ENCODE measurements at places on chromosomes 11 and 22.

DNA sequence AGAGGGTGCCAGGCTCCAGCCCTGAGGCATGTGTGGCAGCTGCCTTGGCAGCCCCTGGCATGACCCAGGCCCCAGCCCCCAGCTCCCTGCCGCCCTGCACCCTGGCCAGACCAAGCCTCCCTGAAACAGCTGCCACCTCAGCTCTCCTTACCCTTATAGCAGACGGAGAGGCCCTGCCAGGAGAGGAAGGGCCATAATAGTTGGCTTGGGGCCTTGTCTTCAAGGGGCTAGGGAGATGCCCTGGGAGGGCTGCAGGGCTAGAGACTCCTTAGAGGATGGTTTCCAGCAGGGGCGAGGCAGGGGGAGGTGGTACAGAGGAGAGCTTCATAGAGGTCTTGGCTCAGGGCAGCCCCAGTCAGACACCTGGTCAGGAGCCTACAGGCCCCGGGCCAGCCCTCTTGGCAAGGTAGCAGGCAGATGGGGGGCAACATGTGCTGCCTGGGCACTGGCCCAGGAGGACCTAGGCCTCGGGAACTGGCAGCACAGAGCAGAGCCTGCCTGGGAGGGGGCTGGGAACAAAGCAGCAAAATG, 13.0 kb downstream of the SMTN start:
- DNase-seq = peak; percentile 86

GRCh38 chr22:17588606-17589005, 25.3 kb downstream of the SLC25A18 start:
- no peak for DNase-seq

GRCh38 chr11:69013009-69013951, at the start of gene MRGPRF:
Gene MRGPRF, minus strand, starts transcription at chr11:69013246. Its CDS starts 3,345 bp downstream, at chr11:69009901.
- peak; percentile 33 for DNase-seq

- no peak for DNase-seq
Measured at GRCh38 chr22:31449506-31449905, 40.1 kb downstream of the EIF4ENIF1 start.

GRCh38 chr11:83035070-83035854, 36.4 kb downstream of the RAB30 start:
- no peak for DNase-seq

DNA sequence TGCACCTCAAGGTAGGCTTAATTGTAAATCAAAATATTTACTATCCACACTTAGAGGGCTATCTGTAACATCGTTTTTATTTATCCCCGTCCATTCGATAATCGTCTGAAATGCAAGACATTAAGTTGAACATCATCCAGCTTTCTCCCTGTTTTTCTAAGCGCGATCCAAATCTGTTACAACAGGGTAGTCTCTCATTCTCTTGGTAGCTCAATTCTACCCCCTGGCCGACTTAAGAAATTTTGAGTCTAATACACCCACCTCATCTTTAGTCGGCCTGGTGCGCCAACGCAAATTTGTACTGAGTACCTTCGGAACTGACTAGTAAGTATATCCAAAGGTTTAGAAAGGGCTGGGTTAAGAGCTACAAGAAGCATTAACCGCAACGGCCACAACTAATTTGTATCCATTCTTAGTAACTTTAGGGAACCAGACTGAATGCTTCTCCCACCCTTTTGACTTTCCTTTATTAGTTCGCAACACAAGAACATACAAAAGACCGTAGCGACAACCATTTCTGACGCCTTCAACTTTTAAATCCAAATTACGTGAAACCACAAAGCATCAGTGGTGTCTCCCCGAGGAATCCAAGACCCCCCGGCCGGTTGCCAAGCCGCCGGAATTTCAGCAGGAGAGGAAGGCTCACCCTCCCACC, 1.0 kb upstream of the ZNF143 start:
- peak; percentile 52 for DNase-seq

DNA sequence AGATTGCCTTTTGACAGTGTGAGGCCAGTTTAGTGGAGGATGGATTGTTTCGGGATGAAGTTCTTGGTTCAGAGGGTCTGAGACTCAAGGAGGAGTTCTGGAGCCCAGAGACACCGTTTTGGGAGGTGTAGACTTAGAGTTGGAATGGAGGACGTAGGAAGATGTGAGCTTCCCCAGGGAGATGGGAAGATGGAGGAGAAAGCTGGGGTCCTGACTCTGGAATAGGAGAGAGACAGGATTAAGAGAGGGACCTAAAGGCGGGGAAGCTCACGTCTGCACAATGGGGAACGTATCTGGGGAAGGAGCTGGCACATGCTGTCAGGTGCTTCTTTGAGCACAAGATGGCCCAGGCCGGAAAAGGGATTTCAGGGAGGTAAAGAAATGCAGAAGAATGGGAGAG, 71.3 kb upstream of the CLDN5 start:
- no peak for DNase-seq

DNA sequence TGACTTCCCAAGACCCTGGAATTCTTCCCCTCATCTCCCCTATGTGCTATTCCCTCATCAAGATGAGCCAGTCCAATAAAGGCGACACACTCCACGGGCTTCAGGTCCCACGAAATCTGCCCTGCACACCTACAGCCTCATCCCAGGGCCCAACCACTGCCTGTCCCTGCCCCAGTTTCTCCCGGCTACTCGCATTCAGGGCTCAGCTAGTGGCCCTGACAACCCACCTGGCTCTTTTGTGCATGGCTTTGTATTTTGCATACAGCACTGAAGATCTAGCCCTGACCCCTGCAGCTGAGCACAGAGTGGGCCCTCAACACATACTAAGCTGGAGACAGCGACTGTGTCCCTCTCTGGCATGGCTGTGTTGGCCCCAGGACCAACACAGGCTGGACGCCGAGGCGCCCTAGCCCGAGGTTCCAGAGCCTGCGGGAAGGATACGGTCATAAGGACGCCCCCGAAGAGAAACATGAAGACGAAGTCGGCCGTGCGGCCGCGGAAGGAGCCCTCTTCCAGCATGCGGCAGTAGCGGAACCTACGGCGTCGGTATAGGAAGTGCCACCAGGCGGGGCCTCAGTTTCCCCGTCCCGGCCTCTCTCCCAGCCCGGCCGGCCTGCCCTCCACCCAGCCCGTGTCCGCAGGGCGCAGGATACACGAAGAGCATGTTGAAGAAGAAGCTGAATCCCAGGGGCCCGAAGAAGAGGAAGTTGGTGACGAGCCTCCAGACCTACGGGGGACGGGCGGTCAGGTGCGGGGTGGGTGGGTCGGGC, 710 bp downstream of the DERL3 start:
- DNase-seq = no peak

- DNase-seq = no peak
Measured at GRCh38 chr11:124329787-124330478, 9.9 kb upstream of the OR8D2 start.

DNA sequence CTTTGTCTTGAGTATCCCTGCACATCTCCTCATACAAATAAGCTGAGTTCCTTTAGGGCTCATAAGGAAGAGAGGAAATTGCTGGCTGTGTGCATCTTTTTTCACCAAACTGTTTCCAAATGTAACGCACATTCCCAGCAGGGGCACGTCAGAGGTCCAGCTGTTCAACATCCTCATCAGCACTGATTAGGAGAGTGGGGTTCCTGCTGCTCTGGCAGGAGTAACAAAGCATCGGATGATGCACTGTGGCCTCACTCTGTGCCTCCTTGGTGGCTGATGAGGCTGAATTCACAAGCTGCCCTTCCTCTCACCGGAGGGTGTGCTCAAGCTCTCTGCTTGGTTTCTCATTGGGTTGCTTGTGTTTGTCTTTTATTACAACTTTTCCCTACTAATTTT, 35.5 kb upstream of the SLC25A1 start:
- no peak for DNase-seq

GRCh38 chr22:26648528-26649388, 8.6 kb upstream of the MIAT start:
- DNase-seq = peak; percentile 85

- DNase-seq = peak; percentile 97
Measured at GRCh38 chr11:117668321-117668751, 128.7 kb downstream of the DSCAML1 start.

DNA sequence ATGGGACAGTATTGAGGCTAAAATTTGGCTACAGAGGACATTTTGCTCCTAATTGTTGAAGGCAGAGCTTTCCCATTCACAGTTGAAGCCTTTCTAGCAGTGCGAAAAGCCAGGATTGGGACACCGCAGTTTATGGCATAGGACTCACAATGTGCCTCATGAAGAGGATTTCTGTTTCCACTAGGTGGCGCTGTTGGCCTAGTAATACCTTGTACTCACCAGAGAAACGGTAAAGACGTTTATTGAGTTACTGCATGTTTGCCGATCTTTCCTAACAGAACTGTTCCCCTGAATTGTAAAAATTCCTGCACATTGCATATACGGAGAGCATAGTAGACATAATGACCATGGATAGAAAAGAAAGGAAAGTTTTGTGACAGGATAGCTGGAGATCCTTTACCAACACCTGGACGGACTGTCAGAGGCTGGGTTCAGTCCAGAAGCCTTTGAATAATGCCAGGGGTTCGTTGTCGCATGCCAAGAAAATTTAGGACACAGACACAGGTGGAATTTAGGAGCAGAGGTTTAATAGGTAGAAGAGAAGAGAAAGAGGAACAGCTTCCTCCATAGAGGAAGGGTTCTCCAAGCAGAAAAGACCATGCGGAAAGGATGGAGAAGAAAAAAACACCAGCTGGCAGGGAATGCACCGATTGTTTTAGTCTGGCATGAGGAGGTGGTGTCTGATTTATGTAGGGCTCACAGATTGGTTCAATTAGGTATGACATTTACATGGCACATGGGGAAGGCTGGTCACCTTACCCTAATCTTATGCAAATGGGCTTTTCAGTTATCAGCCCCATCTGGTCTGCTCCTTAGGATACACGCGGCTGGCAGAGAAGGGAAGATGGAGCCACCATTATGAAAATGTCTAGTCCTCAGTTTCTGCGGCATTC, 10.8 kb upstream of the OR51D1 start:
- DNase-seq = peak; percentile 84

DNA sequence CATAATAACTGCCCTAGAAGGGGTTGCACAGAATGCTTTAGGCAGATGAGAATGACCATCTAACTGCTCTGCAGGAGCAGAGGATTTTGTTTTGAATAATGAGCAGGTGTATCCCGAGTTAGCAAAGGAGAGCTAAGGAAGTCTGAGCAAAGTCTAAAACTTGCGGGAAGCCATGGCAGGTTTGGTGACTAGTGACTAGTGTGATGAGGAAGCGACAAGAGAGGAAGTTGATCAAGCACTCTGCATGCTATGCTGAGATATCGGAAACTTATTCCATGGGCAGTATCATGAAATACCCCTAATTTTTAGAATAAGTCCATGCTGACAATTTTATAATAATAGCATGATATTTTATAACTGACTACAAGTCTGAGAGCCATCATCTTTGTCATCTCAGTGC, 12.9 kb downstream of the OLFML1 start:
- DNase-seq = no peak

DNA sequence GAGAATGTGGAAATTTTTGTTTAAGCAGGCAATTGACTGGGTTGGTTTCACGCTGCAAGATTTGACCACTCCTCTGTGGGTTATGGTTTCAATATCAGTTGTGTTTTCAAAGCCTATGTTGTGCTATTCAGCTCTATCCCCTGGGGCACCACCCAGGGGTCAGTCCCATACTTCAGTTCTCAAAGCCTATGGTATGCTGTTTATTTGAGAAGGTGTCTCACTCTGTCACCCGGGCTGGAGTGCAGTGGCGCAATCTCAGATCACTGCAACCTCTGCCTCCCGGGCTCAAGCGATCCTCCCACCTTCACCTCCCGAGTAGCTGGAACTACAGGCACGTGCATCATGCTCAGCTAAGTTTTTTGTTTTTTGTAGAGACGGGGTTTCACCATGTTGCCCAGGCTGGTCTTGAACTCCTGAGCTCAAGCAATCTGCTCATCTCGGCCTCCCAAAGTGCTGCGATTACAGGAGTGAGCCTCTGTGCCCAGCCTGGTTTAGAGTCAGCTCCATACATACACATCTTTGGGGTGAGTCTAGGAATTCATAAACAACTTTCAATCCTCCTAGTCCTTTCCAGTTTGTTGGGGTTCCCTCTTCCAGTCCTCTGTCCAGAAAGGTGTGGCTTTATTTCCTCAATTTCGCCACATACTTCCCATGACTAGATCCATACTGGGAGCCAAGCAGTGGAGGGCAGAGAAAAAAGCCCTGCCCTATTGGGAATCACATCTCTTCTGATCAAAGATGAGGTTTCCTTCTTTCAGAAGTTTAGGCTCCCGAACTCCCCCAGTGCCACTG, 35.0 kb upstream of the MAPK1 start:
- DNase-seq = no peak

GRCh38 chr11:86524620-86525352, 147.6 kb downstream of the ME3 start:
- no peak for DNase-seq

DNA sequence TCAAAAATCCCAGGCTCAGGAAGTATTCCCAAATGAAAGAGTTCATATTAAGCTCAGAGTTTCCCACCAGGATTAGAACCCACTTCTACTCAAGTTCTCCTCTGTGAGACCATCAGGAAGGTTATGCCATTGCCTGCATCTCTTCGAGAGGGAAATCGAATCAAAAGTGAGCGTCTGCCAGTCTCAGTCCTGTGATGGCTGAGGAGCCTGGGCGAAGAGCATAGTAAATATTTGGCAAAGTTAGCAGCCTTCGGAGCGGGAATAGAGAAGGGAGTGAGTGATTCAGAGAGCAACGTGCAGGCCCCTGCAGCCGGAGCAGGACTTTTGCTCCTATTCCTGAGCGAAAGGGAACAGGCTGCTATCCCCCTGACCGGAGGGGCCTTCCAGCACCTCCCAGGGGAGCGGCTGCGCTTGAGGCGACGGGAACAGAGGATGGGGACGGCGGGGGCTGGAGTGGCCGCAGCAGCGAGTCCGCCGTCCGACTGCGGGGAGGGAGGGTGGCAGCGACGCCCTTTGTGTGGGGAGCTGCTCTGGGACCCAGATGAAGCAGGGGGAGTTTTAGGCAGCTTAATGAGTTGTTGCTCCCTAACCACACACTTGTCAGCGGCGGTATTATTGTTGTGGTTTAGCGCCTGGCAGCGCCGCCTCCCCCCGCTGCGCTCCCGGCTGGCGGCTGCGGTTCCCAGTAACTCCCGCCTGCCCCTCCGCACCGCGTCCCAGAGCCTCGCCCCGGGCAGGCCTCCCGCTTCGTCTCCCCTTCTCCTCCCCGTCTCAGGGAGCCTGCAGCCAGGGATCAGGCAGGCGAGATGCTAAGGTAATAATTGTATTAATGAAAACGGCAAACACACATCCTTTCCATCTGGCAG, 21.7 kb upstream of the NRGN start:
- DNase-seq = peak; percentile 55

DNA sequence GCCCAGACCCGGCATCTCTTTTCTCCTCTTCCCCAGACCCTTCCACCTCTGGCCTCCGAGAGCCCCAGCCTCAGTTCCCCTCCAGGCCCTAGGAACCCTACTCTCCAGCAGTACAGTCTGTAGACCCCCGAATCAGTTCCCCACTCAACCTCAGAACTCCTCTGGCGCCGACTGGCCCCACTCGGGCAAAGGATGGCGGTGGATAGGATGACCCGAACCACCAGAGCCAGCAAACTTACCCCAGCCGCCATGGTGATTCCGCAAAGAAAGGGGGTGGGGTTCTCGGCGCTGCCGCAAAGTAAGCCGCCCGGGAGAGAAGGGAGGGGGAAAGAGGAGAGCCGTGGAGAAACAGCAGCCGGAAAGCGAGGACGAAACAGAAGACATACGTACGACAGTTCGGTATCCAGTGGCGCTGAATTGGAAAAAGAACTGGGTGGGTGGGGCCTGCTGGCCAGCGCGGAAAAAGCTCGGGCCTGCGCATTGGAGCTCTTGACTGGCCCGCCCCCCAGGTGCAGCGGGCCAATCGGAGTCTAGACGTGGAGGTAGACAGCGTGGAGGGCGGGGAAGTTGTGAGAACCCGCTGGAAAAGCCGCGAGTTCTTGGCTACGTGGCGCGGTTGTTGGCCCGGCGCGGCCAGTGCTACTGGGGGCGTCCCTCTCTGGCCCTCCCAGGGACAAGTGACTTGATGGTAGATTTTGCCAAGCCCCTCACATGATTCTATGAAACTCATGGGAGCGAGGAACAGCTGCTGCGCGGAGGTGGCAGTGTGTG, at the start of gene EEF1G:
Gene EEF1G, minus strand, starts transcription at position 300 of the 771 bp plus-strand sequence. Its CDS starts 49 bp downstream, at position 251.
- peak; percentile 100 for DNase-seq
